Left forelimb (tissue), 1 donor: ENCODE measurements at places on chromosomes 7 and 10.
A peak's percentile ranks its signal among the peaks of the same experiment; 100 is the strongest.

DNA sequence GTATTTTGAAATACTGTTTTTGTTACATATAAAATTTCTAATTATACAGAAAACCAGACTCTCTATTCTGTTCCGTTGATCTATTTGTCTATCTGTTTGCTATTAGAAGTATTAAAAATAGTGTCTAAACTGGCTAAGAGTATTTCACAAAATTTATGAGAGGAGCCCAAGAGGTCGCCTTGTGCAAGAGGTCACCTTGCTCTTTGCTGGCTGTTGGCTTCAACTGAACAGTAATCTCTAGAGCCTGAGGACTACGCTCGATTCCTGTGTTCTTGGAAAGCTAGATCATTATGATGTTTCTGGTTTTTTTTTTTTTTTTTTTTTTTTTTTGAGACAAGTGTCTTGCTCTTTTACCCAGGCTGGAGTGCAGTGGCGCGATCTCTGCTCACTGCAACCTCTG is 428.6 kb downstream of the LRMDA start:
- DNase-seq: no peak

GRCh38 chr10:132407846-132408278 is 10.9 kb downstream of the PWWP2B start:
- no peak for DNase-seq

GRCh38 chr7:103011650-103012049 is 62.9 kb downstream of the FBXL13 start:
- DNase-seq: no peak

DNA sequence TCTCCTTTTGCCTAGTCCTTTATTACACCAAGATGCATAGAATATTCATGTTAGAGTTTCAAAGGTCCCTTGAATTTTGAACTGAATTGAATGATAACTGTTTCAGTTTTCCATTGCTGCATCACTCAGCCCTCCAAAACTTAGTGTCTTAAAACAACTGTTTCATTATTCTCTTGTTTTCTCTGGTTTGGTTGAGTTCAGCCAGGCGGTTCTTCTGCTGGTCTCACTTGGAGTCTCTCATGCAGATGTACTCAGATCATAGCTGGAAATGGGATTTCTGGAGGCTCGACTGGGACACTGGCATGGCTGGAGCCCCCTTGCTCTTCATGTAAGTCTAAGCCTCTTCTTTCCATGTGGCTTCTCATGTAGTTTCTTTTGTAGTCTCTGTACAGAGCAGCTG is 107.2 kb upstream of the MKI67 start:
- no peak for DNase-seq

DNA sequence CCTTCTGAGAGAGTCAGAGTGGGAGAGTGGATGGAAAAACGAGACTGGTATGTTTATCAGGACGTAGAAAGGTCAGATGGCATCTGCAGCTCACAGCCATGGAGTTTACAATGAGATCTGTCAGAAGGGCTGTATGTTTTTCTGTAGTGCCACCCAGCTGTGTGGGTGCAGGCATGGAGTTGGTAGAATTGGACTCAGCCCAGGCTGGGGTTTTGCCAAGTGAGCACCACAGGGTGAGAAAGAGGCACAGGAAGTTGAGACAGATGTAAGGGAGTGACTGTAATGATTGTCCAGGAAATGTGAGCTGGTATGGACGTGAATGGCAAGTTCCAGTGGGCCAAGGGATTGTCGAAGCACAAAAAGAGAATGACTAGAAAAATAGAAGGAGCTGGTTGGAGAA is 9.1 kb upstream of the ZYX start:
- DNase-seq: no peak

DNA sequence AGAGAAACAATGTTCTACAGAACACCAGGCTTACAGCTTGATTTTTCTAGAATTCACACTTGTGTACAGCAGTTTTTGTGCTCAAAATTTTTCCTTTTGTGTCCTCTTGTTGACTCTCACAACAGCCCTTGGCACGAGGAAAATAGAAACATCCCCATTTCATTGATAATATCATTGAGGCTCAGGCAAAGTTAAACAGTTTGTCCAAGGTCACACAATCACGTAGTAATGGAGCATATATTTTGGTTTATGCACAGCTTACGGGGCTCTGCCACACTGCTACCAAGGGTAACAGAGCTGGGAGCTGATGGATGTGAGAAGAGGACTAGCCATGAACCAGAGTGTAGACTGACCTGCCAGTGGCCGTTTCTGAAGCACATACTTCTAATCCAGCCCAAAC is 292.0 kb downstream of the FZD1 start:
- DNase-seq: no peak

- no peak for DNase-seq
Measured at GRCh38 chr7:151717918-151718317, 159.0 kb downstream of the PRKAG2 start.

GRCh38 chr10:55500931-55501559 is 700.0 kb upstream of the PCDH15 start:
- no peak for DNase-seq

DNA sequence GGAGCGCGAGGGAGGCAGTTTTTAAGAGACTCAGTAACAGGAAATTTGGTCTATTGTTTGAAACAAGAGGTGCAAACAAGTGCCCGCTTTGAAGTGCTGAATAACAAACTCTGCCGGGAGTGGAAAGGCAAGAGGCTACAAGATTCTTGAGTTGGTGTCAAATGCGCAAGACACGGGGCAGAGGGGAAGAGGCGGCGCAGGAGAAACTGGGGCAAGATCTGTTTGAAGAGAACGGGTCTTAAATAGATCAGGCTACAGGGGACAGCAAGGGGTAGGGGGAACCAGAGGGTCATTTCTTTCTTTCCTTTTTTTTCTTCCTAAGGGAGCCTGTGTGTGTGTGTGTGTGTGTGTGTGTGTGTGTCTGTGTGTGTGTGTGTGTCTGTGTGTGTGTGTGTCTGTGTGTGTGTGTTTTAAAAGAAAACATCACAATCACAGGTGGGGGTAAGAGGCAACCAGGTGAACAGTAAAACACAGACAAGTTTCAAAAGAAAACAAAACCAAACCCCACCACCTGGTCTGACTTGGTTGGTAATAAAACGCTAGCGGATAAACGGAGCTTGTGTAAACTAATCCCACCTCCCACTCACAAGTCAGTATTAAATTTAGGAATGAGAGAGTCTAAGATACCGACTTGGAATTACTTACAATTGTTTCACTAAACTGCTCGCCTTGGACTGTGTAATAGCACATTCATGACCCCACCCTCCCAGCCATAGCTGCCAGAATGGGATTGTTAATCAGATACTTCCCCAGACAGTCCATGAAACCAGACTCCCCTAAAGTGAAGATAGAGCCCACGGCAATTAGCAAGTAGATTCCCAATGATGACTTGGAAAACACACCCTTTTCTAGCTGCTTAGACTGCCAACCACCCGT is 13.1 kb upstream of the CUX1 start:
- DNase-seq: no peak

DNA sequence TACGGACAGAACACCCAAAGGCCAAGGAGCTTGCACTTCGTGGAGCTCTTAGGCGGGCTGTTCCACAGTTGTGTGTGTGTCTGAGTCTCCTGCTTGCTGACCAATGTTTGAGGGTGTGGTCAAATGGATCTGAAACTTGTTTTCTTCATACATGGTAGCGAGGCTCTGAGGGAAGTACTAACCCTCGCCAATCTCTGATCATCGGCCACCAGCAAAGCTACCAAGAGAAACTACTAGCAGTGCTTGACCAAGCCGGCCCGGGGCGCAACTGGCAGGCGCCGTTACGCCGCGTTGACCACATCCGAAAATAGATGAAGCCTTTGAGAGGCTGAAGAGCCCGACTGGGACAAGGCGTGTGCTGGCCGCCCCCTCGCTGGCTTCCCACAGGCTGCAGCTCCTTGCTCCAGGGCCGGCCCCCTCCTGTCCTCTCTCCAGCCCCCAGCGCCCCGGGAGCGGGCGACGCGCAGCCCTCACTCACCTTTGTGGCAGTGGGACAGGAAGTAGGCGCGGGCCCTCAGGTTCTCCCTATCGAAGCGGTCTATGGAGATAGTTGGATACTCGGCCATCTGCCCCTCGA is 384 bp downstream of the DCLRE1C start:
- DNase-seq: no peak

DNA sequence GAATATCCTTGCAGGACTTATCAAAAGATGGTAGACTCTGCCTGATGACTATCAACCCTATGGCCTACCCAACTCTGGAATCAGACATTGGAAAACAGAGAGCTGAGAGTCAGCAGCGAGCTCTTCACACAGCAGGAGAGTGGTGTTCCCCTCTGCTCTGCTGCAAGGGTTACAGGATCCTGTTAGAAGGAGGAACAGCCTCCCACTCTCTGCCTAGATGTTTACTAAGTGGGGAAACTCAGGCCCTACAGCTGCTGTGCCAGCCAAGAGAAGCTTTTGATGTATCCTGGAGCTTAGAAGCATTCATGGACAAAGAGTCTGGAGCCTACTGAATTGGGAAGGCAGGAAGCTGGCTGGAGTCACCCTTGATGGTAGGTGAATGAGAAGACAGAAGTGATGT is 104.6 kb downstream of the ABLIM1 start:
- no peak for DNase-seq

DNA sequence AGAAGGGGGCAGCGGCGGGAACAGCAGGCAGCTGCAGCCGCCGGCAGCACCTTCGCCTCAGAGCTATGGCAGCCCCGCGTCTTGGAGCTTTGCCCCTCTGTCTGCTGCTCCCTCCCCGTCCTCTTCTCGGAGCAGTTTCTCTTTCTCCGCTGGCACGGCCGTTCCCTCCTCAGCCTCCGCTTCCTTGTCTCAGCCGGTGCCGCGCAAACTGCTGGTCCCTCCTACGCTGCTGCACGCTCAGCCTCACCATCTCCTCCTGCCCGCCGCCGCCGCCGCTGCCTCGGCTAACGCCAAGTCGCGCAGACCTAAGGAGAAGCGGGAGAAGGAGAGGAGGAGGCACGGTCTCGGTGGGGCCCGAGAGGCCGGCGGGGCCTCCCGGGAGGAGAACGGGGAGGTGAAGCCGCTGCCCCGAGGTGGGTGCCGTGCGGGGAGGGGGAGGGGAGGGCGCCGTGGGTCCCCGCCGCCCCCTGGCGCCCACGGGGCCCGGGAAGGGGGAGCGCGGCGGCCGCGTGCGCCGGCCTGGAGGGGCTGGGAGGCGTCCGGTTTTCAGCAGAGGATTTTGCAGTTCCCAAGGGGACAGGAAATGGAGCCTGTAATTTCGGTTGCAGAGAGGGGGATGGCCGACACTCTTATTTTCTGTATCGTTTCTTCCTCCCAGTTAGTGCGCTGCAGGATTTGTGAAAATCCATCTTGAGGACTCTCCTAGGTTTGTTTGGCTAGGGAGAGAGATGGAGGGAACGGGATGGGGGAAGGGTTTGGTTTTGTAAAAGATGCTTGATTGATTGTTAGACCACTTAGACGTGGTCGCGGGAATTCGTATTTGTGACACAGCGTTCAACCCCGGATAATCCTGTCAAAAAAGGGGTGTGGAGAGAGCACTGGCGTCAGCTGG is 630 bp downstream of the RSBN1L start:
- peak; percentile 80 for DNase-seq

DNA sequence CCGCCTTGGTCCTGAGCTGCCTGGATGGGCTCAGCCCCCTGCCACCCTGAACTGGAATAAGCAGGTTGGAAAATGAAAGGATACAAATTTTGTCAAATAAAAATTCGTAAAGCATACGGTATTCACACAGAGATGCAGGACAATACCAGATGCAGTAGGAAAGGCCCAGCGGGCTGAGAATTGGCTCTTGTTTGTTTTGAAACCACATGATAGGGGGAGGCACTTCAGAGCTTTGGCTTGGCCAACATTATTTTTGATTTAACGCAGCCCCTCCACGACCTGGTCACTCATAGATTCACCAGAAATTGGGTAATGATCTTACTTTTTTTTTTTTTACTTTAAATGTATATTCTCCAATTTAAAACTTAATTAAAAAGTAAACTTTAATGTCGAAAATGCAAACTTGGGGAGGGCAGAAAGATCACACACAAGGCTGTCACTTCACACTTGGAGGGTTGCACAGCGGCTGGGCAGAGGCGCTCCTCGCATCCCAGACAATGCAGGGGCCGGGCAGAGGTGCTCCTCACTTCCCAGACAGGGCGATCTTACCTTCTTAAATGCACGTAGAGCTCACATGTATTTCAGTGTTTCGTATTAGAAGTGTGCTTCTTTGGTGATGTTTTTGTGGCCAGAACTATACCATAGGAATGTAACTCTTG is 17.8 kb upstream of the INSIG1 start:
- no peak for DNase-seq

DNA sequence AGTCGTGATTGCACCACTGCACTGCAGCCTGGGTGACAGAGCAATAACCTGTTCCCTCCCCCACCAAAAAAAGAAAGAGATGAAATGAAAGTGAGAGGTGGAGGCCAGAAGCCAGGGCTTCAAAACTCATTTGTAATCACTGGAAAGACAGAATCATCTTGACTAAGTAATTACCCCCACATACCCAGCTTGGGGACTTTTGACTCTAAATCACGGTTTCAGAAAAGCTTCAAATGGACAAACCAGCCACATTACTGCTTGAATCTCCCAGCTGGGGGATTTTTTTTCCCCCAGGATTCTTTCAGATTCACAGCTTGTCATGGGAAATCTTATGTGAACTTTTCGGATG is 361.0 kb downstream of the FRMD4A start:
- no peak for DNase-seq

- no peak for DNase-seq
Measured at GRCh38 chr7:3057066-3057420, 13.4 kb upstream of the CARD11 start.

GRCh38 chr10:114245121-114245791 is 6.2 kb downstream of the VWA2 start:
- DNase-seq: no peak

DNA sequence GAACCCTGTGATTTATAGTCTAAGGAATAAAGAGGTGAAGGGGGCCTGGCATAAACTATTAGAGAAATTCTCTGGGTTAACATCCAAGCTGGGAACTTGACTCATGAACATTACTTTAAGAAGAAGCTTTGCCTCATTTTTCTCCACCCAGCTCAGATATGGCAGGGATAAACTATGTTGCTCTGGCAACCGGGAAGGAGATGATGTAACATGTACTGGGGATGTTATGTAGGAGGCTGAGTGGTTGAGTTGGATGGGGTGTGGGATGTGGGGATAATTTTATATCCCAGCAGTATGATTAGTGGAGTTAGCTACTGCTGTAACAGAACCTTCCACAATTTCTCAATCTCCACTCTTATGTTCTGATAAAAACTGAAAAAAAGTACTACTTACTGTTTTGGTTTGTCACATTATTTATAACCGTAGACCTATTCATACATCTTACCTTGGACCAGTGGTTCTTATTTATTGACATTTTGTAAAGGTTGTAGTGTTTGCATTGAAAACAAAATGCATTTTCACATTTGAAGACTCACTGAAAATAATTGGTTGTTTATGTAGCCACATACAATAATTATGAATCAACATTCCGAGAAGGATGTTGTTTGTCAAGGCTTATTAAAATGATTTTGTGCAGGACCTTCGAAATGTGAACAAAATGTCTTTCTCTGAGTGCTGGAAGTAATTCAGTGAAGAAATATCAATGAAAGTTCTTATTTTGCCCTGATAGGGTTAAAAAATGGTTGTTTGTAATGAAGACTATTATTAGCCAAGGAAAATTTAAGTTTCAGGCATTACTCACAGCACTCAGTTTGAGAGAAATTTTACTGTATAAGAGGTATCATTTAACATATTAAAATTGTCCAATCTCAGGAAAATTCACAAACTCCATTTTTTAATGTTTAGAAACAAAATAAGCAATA is 1.3 kb downstream of the OR2F2 start:
- DNase-seq: no peak
